ENCODE measurements at places on chromosomes 12 and 14.

DNA sequence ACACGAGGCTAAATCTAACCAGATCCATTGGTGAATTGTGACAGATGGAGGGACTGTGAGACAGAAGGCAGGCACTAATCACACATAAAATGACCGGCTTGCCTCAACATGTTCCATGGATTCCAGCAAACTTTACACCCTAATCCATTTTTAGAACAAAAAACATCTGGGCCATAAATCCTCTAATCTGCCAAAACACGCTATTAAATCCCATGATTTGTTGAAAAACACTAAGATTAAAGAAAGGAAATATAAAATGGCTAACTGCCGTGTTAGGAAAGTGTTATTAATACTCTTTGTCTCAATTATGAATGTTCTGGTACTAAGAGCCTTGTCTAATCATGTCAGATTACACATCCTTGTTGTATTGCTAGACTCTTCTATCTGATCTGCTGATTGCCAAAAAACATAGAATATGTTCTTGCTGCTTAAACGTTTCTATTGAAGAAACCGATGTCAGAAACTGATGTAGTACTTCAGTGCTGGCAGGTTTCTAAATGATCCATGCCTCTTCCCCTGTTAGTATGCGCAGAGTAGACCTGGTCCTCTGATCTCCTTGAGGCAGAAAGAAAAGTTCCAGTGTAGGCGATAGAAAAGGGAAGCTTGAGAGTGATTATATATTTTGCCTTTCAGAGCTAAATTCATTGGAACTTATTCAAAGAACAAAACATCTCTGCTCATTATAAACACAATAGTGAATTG, 384.9 kb downstream of the SOX5 start:
- DNase-seq = no peak

- no peak for DNase-seq
Measured at GRCh38 chr12:72133497-72134055, 138.6 kb upstream of the TRHDE start.

DNA sequence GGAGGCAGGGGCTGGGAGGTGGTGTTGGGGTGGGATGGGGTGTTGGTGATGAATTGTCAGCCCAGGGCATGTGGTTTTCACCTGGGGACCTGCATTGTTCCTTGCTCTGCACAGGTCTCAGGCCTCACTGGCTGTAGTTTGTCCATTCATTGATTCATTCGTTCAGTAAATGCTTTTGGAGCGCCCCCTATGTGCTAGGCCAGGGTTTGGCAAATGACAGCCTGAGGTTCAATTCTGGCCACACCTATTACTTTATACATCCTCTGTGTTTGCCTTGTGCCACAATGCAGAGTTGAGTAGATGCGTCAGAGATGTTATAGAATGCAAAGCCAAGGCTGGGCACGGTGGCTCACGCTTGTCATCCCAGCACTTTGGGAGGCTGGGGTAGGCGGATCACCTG, 4.7 kb downstream of the ADCK1 start:
- no peak for DNase-seq

GRCh38 chr12:20351406-20351805, 16.9 kb upstream of the PDE3A start:
- no peak for DNase-seq

- DNase-seq = no peak
Measured at GRCh38 chr14:57161583-57162234, 107.0 kb downstream of the EXOC5 start.

- DNase-seq = no peak
Measured at GRCh38 chr12:2776129-2776806, 18.5 kb upstream of the FKBP4 start.

DNA sequence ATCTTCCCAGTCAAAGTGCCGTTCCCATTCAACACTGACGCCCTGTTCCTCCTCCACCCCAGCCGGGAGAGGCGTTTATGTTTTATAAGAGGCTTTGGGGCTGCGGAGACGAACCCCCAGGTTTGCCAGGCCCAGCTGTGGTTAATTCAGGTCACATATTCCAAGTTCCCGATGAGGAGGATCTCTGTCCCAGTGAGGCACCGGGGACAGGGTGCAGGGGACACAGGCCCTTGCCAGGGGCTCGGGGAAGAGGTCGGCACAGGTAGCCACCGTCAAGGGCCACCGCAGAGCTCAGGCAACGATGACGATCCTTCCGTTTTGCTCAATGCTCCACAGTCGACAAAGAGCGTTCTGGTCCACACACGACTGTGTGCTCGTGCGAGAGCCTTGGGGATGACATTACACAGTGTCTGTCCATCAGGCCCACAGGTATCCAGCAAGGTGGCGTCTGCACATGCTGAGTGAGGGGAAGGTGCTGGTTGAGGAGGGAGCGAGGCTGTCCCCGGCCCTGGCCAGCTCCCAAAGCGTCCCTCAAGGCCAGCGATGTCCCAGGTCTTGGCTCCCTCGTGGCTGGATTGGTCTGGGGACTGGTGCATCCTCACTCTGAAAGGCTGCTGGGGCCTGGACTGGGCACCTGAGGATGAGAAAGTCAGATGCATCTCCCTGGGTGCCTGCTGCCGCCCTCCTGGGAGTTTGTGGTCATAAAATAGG, 189.2 kb upstream of the C14orf180 start:
- no peak for DNase-seq

- no peak for DNase-seq
Measured at GRCh38 chr14:36579573-36580140, 2.8 kb downstream of the NKX2-8 start.

GRCh38 chr14:75568791-75569190, 9.6 kb upstream of the FLVCR2 start:
- DNase-seq = no peak

- DNase-seq = no peak
Measured at GRCh38 chr12:93415723-93416464, 25.9 kb downstream of the UBE2N start.
